Posterior vena cava (tissue), 2 donors: ENCODE measurements at places on chromosomes 6 and 20. TPM values are rescaled to one million over a fixed set of nuclear protein-coding genes. Genes with fewer than 3 reads are reported as not detected.

TGM3 gene
- total RNA-seq = not detected

GNRH2 gene
- 0.43 TPM for total RNA-seq

OR2H2 gene
- not detected for total RNA-seq

PBOV1 gene
- not detected for total RNA-seq

PTPRK gene
- total RNA-seq = 23.7 TPM

DPPA5 gene
- total RNA-seq = not detected

ANKRD66 gene
- not detected for total RNA-seq

BEND3 gene
- total RNA-seq = 1.5 TPM

NR2E1 gene
- total RNA-seq = not detected

LAMP5 gene
- total RNA-seq = 0.19 TPM

NTSR1 gene
- not detected for total RNA-seq

PTCHD4 gene
- 1.6 TPM for total RNA-seq

DNA sequence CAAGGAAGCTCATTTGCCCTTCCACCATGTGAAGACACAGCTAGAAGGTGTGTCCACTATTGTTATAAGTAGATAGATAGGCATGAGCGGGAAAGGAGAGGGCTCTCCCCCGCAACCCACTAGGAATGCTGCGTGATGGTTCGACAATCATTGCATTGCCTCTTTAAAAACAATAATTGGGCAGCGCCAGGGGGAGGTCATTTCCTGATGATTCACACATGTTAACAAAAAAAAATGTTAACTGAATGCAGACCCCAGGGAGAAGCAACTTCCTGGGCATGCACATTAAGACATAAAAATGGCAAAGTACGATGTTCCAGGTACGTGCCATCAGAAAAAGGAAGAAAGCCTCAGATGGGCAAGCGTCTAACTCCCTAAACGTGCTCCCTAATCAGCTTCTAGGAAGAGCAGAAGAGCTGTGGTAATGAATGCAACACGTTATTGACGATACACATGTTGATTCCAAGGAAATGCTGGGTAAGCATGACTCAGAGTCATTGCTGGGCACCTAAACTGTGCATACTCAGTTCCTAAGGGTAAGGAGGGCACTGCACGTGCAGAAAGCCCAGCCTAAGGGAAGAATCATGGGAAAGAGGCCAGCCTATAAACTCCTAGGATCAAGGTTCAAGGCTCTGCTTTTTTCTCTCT lies 113.7 kb downstream of the FAM217A start:
- DNase-seq = no peak

GRCh38 chr6:113401231-113401630 lies 455.9 kb upstream of the MARCKS start:
- DNase-seq = no peak

- DNase-seq = no peak
Observed at GRCh38 chr6:104789770-104790190, 69.9 kb downstream of the HACE1 start.

DNA sequence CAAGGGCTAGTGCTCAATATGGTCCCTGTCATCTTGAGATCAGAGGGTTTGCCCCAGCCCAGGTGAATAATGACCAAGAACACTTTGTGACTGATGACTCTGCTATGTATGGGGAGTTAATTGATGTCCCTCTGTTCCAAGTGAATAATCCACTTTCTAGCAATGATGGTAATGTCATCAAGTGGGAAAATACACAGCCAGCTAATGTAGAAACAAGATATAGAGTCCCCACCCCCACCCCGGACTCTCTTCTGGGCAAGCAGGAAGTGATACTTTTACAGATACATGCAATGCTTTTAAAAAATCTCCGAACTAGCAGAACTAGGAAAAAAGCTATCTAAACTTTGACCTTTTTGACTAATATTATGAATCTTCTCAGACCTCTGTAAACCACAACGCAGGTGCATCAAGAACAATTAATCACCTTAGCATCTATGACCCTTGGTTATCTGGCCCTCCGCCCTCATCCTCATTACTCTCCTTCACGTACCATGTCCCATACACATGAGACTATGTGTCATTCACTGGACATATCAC lies 30.5 kb downstream of the CNR1 start:
- no peak for DNase-seq

- DNase-seq = peak; percentile 78
Observed at GRCh38 chr6:195861-196360, 96.4 kb upstream of the DUSP22 start.

DNA sequence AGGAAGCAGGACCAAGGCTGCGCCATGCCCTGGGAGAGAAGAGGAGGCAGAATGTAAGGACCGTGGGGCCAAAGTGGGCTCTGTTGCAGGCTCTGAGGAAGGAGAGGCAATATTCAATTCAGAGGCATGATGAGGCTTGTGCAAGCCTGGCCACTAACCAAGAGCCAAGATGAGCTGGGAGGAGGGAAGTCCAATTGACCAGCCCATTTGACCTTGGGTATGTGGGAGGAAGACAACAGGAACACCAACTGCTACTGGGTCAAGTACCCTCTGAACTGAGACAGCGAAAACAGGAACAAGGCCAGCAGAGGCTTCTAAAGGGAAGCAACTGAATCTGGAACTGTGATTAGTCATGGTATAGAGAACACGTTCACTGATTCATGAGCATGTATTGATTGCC lies 779.6 kb downstream of the MAFB start:
- DNase-seq = peak; percentile 74

DNA sequence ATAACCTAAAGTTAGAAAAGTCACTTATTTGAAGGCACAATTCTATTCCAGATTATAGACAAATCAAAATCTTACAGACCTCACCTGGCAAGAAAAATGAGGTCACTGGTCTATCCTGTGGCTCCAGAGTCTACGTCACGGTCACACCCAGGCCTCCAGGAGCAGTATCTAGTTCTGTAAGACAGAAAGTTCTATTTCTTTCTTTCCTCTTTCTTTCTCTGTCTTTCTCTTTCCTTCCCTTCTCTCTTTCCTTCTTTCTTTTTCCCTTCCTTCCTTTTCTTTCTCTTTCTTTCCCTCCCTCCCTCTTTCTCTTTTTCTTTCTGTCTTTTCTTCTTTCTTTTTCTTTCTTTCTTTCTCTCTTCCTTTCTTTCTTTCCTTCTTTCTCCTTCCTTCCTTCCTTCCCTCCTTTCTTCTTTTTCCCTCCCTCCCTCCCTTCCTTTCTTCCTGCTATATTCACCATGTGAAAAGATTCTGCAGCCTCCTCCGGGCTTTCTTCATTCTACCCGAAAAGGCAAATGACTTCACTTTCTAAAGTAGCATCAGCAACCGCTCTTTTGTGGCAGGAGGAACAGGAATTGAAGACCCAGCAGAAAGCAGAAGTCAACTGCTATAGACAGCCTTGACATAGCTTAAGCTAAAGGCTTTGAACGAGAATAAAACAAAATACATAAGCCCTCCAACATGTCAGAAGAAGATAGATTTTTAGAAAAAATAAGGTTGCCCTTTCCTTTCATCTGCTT lies 83.9 kb upstream of the SIRPG start:
- DNase-seq = no peak

DNA sequence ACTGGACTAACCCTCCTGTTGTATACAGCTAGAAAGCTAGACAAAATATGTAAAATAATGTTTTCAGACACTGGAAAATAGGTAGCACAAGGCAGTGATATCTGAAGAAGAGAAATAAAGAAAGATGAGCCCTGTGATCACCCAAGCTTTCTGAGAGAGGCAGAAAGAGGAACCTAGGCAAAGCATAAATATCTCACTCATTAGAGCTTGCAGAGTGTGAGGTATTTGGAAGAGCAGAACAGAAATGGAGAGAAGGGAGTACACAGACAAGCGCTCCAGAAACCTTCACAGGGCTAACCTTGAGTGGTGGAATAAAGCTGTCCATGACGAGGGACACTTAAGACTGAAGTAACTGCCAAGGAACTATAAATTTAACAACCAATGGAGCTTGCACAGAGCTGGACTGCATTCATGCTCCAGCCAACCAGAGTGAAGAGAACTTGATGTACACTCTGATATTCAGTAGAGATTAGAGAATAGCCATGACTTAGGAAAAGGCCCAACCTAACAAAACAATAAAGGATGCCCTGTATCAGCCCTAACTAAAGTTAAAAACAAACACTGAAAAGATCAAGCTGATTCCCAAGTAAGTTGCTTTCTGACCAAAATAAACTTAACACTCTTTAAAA lies 280.9 kb upstream of the STXBP5 start:
- no peak for DNase-seq

DNA sequence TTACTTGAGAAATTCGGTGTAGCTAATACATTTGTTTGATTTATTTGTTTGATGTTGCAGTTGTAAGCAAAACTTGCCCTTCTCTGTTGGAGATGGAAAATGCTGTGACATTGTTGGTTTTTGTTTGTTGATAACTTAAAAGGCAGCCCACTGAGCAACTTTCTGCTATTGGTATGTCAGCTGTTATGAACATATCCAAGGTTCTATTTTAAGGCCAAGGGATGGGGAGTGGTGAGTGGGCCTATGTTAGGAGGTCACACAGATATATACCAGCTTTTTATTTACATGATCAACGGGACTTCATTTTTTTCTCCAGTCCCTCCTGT lies 5.7 kb downstream of the QKI start:
- DNase-seq = no peak

DNA sequence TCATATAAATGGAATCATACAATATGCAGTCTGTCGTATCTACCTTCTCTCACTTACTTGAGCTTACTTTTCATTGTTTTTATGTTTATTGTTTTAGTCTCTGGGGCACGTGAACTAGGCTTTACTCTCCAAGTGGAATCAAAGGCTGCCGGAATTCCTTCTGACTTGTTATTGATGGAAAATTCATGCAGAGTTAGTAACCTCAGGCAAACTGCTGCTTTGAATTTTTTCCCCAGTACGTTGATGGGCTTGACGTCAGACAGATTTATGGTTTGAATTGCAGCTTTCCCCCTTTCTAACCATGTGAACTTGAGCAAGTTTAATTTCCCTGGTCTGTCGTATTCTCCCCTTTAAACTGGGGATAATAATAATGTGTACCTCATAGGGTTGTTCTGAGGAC lies 68.6 kb downstream of the ZDHHC14 start:
- DNase-seq = no peak

- no peak for DNase-seq
Observed at GRCh38 chr6:7121700-7122241, 14.0 kb downstream of the RREB1 start.

GRCh38 chr6:133165235-133165634 lies 75.9 kb upstream of the EYA4 start:
- DNase-seq = no peak

DNA sequence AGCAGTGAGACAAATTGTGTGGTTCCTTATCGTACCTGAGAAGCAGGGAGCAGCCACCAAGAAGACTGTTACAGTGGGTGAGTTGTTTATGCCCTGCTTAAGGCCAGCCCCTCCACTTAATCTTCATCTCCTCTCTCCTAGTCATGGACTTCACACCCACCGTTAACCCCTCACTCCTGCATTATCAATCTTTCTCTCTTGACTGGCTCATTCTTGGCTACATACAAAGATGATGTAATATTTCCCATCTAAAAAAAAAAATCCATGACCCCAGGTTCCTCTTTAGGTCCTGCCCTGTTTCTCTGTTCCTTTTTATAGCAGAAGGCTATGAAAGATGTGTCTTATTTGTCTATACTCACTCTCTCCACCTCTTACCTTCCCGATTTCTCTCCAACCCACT lies 72.4 kb downstream of the SHLD1 start:
- DNase-seq = no peak

- DNase-seq = no peak
Observed at GRCh38 chr20:17683218-17684076, 1.4 kb upstream of the RRBP1 start.

GRCh38 chr6:167850782-167851181 lies 24.1 kb downstream of the AFDN start:
- no peak for DNase-seq

GRCh38 chr6:154039231-154039842 lies at the start of gene OPRM1:
Gene OPRM1 (plus strand): TSS chr6:154039240. CDS start chr6:154039545, 305 bp downstream.
- DNase-seq = peak; percentile 78

GRCh38 chr6:156845454-156846155 lies 68.4 kb downstream of the ARID1B start:
- DNase-seq = no peak

DNA sequence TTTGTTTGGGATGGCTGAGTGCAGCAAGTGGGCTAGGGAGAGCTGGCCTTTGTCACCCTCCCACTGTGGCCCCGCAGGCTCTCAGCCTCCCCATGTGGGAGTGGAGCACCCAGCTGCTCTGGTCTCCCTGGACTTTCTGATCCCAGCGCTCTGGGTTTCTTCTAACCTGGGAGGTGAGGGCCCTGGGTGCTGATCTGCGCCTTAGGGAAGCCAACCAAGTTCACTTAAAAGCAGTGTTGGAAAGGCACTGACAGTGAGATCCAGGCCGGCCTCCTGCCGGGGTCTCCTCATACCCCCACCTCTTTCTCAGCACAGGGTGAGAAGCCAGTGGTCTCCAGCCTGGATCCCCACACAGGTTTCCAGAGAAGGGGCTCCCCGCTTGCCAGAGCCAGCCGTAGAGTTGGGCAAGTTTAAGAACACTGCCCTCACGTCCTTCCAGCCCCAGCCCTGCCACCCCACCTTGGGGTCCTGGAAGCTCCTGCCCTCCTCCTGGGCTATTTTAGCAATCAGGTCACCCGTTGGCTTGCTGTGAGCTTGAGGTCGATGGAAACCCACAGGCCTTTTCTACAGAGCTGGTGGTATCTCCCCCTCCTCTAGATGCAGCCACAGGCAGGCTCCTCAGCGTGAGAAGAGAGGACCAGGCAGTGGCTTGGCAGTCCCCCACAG lies 9.6 kb downstream of the C20orf203 start:
- no peak for DNase-seq

DNA sequence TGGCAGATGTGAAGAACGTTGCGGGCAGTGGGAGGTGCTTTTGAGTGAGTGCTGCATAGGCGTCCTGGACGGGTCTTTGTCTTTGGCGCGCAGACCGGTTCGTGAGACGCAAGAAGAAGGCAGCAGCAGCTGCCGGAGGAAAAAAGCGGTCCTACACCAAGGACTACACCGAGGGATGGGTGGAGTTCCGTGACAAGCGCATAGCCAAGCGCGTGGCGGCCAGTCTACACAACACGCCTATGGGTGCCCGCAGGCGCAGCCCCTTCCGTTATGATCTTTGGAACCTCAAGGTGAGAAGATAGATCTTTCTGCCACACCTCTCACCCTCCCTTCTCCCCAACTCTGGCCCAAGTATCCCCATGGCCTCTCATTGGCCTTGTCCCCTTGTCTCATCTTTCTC lies 1.1 kb downstream of the ABT1 start:
- DNase-seq = no peak

DNA sequence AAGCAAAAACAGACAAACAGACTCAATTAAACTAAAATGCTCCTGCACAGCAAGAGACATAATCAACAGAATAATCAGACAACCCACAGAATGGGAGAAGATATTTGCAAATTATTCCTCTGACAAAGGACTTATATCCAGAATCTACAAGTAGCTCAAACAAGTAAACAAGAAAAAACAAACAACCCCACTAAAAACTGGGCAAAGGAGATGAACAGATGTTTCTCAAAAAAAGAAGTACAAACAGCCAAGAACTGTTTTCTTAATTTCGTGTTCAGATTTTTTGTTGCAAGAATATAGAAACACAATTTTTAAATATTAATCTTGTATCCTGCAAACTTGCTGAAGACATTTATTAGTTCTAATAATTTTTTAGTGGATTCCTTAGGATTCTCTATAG lies 274.1 kb downstream of the BCKDHB start:
- DNase-seq = no peak

GRCh38 chr6:41546866-41547798 lies 951 bp downstream of the FOXP4 start:
- peak; percentile 83 for DNase-seq

- no peak for DNase-seq
Observed at GRCh38 chr6:160070427-160070826, 51.2 kb upstream of the SLC22A1 start.

GRCh38 chr20:63636752-63637628 lies 10.1 kb upstream of the GMEB2 start:
- DNase-seq = no peak

- DNase-seq = no peak
Observed at GRCh38 chr6:150478656-150479545, 110.1 kb downstream of the IYD start.
